Left ventricle myocardium inferior (tissue), 1 donor: ENCODE measurements at places on chromosomes 6 and 20.

DNA sequence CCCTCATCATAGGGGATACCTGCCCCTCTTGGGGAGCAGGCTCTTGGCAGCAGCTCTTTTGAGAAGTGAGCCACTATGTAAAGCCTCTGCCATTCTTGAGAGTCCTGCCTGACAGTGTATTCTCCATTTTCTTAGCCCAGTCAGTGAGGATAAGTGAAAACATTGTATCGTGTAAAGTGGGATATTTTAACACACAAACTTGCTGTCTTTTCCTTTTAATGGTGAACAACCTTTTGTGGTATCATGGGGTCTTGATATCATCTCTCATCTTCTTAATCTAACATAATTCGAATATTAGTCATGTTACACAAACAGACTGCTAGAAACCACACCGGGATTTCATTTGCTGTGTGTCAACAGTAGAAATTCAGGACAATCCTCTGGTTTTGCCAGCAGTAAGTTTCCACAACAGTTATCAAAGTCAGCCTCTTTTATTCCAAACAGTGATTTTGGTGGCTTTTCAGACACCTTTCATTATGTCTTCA is 136.2 kb downstream of the HIVEP1 start:
- no peak overlapping the region for H3K27ac ChIP-seq
- no peak overlapping the region for H3K4me3 ChIP-seq
- no peaks in the 10 kb centered on the region for H3K36me3 ChIP-seq
- H3K4me1 ChIP-seq = no peaks in the 10 kb centered on the region
- no peak for DNase-seq

DNA sequence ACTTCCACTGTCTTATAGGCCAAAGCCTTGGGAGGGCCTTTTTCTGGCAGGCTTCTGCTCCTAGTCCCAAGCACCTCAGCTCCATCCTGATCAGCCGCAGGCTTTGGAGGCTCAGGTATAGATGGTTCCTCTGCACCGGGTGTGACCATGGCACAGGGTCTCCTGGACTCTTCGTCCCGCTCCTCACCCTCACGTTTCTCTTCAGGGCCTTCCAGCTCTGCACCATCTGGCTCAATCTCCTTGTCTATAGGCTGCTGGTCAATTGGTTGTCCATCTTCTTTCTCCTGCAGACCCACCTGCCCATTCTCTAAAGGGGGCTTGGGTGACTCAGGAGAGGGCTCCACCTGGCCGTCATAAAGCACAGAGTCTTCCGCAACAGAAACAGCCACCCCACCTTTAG is 37.0 kb downstream of the BFSP1 start:
- H3K27me3 ChIP-seq = no peaks in the 10 kb centered on the region
- DNase-seq = no peak
- no peaks in the 10 kb centered on the region for H3K36me3 ChIP-seq
- H3K4me3 ChIP-seq = no peak overlapping the region

- DNase-seq = no peak
- H3K36me3 ChIP-seq = no peaks in the 10 kb centered on the region
- H3K4me1 ChIP-seq = peaks cover 6% of the 10 kb centered on the region
- H3K4me3 ChIP-seq = no peak overlapping the region
- H3K27ac ChIP-seq = no peak overlapping the region
- no peaks in the 10 kb centered on the region for H3K27me3 ChIP-seq
These were observed 158.2 kb upstream of the SUPT3H start for GRCh38 chr6:45535933-45536332.

DNA sequence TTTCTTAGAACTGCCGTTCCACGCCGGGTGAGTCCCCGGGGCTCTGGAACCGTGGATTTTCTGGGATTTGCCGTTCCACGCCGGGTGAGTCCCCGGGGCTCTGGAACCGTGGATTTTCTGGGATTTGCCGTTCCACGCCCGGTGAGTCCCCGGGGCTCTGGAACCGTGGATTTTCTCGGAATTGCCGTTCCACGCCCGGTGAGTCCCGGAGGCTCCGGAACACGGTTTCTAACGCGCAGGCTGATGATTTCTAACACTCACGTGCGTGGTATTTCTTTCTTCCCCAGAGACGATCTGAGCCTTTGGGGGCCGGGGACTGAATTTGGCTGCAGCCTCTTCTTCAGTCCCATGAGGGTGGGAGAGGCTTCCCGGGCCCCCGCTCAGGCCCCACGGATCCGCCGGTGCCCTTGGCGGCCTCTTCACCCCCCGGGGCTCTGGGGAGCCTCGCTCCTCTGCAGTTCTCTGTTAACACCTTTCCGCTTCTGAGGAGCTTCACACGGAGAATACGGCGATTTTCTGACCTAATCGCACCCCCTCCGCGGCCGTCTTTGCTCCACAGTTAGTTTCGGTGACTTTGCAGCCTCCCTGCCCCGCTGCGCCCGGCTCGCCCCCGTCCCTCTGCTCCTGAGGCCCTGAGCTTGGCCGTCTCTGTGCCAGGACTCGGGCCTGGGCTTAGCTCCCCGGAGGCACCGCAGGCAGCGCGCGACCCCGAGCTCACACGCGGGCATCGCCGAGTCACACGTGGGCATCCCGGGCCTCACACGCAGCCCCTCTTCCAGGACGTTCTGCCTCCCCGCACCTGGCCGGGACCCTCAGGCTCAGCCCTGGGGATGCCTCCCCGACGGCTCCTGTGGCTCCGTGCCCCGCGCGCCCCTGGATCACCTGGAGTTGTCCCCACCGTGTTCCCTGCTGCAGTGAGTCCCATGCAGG is 7.2 kb upstream of the KIF25 start:
- H3K27me3 ChIP-seq = no peaks in the 10 kb centered on the region
- no peak overlapping the region for H3K4me3 ChIP-seq
- no peak for DNase-seq
- no peak overlapping the region for H3K27ac ChIP-seq
- H3K4me1 ChIP-seq = peaks cover 28% of the 10 kb centered on the region
- no peaks in the 10 kb centered on the region for H3K36me3 ChIP-seq

DNA sequence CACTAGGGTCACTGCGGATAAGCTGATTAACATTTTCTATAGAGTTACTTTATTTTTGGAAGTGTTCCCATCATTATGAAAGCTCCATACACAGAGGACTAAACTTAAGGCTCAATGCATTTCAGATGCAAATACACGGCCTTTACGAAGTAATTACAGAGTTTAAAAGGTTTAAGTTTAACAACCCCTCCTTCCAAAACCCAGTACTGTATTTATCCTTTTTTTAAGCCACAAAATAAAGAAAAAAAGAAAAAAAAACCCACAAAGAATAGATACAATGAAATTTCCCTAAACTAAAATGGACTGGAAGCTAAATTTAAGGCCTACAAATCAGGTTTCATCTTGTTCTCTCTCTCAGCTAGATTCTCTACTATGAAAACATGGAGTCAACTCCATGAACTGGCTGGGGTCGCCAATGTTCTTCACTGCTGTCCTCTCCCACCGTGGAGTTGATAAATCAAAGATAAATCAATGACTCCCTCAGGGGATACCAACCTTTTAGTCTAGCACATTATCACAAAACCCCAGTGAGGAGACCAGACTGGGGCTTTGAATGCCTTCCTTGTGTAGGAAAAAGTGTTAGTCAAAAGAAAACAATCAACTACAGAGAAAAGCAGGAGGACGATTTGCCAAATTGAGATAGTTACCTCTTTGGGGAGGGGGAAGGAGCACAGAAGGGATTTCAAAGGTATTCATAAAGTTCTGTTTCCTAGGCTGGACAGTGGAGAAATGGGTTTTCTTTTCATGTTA is 52.5 kb downstream of the TNFRSF21 start:
- no peak overlapping the region for H3K4me3 ChIP-seq
- no peak overlapping the region for H3K27ac ChIP-seq
- DNase-seq = no peak
- H3K36me3 ChIP-seq = peaks cover 8% of the 10 kb centered on the region
